ENCODE measurements at places on chromosomes 7 and 10.

GRCh38 chr7:158377800-158378623, 209.6 kb downstream of the PTPRN2 start:
- no peaks in the 10 kb centered on the region for H3K4me1 ChIP-seq
- no peak for DNase-seq
- H3K4me3 ChIP-seq = no peak overlapping the region
- no peaks in the 10 kb centered on the region for H3K36me3 ChIP-seq

DNA sequence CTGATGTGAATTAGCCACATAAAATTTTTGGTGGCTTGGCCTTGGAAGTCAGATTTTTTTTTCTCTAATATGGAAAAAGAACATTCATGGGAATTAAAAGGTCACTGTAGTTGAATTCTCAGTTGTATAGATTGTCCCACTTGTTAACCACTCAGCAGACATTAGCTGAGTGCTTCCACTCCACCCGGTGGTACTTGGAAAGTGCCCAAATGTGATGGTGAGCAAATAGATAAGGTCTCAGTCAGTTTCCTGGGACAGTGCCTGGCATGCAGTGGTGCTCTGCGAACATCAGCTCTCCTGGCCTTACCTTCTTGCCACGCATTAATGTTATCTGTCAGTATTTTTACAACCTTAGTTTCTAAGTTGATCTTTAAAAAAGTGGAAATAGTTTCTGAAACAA, 1.4 kb downstream of the ATP5F1C start:
- peak overlapping the region; percentile 83 for H3K4me3 ChIP-seq
- peak; percentile 56 for DNase-seq
- 0 out of 2 replicates have a peak overlapping the region, but pooled peaks have one; percentile 38 for H3K27ac ChIP-seq

GRCh38 chr7:37970211-37970610, 49.8 kb downstream of the EPDR1 start:
- H3K27ac ChIP-seq = no peak overlapping the region
- no peaks in the 10 kb centered on the region for H3K36me3 ChIP-seq
- H3K4me1 ChIP-seq = no peaks in the 10 kb centered on the region
- H3K27me3 ChIP-seq = no peaks in the 10 kb centered on the region
- H3K4me3 ChIP-seq = no peak overlapping the region

GRCh38 chr7:7114575-7115291, 67.6 kb upstream of the C1GALT1 start:
- H3K4me1 ChIP-seq = no peaks in the 10 kb centered on the region
- no peak for DNase-seq
- H3K36me3 ChIP-seq = no peaks in the 10 kb centered on the region
- no peaks in the 10 kb centered on the region for H3K27me3 ChIP-seq
- no peak overlapping the region for H3K27ac ChIP-seq
- H3K4me3 ChIP-seq = no peak overlapping the region

GRCh38 chr10:117135026-117135372, 3.1 kb downstream of the VAX1 start:
- H3K27me3 ChIP-seq = peaks cover 86% of the 10 kb centered on the region
- no peaks in the 10 kb centered on the region for H3K36me3 ChIP-seq
- no peak overlapping the region for H3K27ac ChIP-seq
